Esophagus squamous epithelium (tissue), 5 donors: ENCODE measurements at places on chromosomes 11 and 22.

- no peak for DNase-seq
These were observed 71.5 kb upstream of the TTC12 start for GRCh38 chr11:113242767-113243397.

DNA sequence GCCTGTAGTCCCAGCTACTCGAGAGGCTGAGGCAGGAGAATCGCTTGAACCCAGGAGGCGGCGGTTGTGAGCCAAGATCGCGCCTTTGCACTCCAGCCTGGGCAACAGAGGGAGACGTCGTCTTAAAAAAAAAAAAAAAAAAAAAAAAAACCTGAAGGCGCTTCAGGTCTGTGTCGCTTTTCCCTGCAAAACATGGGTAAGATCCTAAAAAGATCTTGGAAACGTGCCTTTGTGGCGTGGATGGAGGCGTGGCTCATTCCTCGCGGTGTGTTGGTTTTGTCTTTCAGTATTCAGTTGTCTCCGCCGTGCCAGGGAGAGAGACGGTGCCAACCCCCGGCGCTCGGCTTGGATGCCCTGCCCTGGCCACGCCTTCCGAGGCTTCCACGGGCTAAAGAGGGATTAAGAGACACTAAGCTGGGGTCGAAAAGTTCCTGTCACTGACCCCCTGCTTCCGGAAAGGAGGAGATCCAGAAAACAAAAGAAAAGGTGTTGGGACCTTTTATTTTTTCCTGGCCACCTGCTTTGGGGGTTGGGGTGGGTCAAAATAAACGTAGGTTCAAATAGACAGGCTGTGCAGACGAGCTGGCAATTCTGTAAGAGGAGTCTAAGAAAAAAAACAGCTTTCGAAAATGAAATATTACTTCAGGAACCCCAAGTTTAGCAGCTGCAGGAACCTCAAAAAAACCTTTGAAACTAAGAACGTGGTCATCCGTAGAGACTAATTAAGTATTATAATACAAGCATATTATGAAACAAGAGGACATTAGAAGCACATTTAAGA, 1.1 kb upstream of the SLC35F2 start:
- no peak for DNase-seq

DNA sequence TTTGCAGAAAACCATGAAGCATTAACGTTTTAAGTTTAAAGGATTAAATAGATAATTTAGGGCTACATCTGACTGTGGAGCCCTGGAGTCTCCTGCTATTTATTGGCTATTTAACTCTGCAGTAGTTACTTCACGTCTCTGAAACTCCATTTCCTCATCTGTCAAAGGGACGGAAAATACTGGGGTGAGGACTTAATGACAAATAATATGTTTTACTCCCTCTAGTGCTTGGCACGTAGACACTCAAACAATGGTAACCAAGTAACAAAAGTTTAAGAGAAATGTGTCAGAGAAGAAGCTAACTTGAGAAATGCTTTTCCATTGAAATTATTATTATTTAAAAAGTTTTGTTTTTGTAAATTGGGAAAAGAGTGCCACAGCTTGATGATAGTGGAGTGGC, 130.7 kb upstream of the RCN1 start:
- DNase-seq, result no peak

GRCh38 chr11:96112192-96113128, 188.6 kb upstream of the MTMR2 start:
- DNase-seq, result no peak

- DNase-seq, result no peak
These were observed 38.9 kb downstream of the RELT start for GRCh38 chr11:73414977-73415651.

DNA sequence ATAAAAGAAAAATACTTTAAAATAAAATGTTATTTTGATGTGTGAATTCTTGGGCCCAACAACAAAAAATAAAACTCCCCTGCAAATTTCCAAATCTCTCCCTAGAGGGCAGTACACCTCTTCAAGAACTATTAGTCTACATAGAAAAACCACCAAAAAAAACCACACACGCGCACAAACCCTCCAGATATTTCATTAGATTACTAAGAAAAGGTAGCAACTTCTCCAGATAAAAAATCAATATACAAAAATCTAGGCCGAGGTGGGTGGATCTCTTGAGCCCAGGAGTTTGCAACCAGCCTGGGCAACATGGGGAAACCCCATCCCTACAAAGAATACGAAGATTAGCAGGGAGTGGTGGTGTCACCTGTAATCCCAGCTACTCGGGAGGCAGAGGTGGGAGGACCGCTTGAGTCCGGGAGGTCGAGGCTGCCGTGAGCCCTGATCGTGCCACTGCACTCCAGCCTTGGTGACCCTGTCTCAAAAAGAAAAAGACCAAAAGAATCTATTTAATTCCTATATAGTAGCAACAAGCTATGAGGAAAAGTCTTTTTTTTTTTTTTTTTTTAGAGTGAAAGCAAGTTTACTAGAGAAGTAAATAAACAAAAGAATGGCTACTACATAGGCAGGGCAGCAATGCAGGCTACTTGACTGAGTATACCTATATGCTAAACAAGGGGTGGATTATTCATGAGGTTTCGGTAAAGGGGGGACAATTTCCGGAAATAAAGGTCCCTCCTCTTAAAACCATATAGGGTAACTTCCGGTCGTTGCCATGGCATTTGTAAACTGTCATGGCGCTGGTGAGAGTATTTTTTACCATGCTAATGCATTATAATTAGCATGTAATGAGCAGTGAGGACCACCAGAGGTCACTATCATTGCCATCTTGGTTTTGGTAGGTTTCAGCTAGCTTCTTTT, 13.1 kb downstream of the B3GNT6 start:
- DNase-seq, result peak; percentile 61

DNA sequence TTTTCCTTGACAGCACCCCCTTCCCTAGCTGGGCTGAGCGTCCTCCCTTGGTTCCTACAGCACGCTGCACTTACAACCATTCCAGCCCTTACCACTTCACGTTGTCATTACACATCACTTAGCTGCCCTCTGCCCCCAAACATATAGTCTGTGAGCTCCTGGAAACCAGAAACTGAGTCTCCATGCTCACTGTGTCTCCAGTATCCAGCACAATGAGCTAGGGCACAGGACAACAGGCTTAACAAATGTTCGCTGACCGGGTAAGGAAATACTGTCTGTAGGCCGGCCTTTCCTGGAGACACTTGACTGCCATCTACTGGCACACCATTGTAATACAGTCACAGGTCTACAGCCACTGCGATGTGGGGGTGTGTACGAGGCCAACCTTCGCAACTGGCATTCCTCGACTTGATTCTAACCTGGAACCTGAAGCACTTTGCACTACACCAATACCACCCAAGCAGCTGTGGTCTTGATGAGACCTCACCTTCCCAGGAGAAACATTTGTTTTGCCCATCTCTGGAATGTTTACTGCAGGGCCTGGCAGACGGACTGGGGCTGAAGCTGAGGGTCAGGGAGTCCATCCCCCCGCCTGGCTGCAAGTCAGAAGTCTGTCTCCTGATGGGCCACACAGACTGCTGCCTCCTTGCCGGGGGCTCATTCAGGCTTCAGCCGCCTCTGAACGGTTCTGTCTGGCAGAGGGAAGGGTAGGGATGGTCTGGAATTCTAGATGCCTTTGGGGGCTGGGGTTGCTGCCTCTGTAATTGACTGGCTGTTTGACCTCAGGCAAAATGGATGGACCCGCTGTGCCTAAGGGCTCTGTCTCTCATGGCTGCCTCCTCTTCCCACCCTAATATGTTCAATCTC, 72.0 kb downstream of the SYN3 start:
- no peak for DNase-seq

DNA sequence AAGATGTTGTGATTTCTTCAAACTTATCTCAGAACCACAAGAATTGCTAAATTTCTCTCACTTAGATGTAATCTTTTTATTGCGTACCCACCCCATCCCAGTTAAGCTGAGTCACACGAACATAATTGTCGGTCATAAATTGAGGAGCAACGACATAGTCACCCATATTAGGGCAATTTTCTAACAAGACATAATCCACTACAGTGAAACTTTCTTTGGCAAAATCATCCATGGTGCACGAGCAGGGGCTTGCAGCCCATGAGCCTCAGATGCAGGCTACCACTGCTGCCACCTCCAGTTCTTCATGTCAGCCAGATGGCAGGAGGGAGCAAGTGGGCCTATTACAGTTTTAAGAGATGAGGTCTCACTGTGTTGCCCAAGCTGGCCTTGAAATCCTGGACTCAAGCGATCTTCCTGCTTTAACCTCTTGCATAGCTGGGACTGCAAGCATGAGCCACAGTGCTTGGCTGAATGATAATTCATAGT, 70.3 kb upstream of the GRK2 start:
- DNase-seq, result no peak

DNA sequence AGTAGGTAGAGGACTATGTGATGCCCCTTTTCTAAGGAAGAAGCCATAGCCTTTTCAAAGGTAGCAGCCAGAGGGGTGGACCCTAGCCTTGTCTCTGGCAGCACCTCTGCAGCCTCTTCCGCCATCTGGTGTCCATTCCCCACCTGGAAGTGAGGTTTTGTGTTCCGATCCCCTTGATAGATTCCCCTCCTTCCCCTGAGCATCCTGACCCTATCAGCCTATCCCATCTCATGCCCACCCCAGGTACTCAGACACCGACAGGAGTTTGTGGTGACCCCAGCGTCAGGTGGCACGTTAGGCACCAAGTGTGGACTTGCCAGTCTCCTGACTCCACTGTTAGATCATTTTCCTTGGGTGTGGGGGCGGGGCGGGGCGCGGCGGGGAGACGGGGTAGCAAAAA, 398 bp upstream of the FAM89B start:
- DNase-seq, result no peak

DNA sequence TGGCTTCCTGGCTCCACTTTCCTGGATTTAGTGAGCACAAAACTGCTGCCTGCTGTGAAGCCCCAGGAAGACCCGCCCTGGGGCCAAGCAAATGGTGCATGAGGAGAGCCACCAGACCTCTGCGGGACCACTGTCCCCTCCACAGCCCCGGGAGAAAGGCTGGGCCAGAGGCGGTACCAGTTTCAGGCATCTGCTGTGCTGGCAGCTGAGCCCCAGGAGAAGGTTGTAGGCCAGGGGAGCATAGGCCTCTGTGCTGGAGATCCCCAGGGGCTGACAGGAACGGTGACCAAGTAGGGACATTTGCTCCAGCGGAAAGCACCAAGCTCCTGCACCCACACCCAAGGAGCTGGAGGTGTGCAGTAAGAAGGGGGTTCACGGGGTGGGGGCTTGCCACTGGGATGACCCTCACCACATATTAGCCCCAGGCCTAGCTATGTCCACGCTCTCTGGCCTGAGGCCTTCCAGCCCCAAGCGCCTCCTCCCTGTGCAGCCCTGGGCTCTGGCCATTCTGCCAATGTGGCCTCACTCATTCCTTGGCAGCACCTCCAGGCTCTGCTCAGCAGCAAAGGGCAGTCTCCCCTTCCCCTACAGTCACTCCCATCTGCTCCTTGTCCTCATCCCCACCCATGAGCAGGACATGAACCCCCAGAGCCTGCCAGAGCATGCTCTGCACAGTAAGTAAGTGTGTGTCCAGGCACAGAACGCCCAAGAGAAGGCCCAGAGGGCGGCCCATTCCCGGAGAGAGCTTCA, 24.0 kb upstream of the COMT start:
- no peak for DNase-seq

DNA sequence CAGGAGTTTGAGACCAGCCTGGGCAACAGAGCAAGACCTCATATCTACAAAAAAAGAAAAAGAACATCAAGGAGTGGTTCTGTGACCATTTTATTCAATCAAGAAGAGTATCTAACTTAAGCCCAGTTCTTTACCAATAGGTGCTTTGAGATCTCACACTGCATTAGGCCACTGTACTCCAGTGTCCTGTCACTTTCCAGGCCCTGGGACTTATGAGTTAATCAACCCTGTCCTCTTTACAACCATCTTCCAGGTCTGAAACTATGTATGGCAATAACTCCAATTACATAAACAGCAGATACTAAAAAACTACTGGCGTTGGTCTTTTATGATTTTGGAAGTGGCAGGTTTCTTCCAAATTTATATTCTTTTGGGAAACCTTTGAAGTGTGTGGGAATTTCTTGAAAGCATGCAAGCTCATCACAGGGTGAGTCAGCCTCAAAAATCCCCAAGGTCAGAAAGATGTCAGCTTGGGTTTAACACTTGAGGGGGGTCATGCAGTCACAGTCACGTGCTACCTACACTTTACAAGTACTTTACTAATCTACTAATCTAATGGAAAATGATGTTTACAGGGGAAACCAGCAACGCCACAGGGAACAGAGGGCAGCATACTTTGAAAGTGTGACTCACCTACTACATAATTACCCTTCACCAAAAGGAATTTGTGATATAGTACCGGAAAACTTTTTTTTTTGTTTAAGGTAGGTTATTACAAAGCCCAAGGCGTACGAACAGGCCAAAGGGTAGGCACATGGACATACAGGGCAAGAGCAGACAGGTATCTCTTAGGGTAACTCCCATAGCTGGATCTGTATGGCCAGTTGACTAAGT, 15.6 kb downstream of the PISD start:
- DNase-seq, result no peak

DNA sequence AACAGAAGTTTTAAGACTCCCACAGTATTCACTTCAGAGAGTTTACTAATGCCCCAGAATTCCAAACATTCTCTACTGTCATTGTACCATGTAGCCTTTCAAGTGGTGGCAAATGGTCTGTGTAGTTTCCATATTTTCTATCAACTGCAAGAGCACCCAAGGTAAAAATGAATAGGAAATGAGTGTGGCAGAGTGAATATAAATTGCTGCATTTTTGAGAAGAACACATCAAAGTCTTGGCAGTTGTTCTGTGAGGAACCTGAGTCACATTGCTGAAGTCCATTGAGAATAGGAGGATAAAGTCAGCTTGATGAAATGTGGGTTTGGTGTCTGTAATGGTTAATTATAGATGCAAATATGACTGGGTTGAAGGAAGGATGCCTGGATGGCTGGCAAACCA, 193.6 kb downstream of the AASDHPPT start:
- no peak for DNase-seq

GRCh38 chr22:43891360-43892182, at the start of gene PNPLA5:
TSS of gene PNPLA5 (minus strand) at chr22:43892013. CDS start at chr22:43891880, 133 bp downstream.
- DNase-seq, result no peak

GRCh38 chr11:117300283-117300663, 9.1 kb downstream of the BACE1-AS start:
- DNase-seq, result no peak

- DNase-seq, result no peak
These were observed 33.4 kb downstream of the NAV2 start for GRCh38 chr11:19746086-19746485.

- DNase-seq, result no peak
These were observed 547.1 kb downstream of the RAB38 start for GRCh38 chr11:87628026-87628580.

GRCh38 chr11:11218629-11218986, 134.4 kb downstream of the CSNK2A3 start:
- no peak for DNase-seq
